ENCODE measurements at places on chromosomes 4 and X.

DNA sequence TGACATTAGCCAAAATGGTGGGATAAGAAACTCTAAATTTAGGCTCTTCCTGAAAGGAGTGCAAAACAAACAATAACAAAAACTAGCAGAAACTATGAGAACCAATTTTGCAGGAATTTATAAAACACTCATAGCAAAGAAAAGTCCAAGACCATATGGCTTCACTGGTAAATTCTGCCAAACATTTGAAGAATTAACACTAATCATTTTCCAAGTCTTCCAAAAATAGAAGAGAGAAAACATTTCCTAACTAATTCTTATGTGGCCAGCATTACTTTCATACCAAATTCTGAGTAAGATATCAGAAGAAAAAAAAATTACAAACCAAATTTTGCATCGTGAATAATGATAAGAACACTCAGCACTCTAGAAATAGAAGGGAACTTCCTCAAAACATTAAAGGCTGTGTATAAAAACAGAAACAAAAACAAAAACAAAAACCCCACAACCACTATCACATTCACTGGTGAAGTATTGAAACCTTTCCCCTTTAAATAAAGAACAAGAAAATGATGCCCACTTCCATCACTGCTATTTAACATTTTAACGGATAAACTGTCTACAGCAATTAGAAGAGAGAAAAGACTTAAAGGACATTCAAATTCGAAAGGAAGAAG is 524.3 kb upstream of the GALNTL6 start:
- DNase-seq: no peak

- no peak for DNase-seq
These were observed 341.4 kb upstream of the IRS4 start for GRCh38 chrX:109077788-109078187.

GRCh38 chr4:7013175-7013574 is 30.0 kb upstream of the TADA2B start:
- no peak for DNase-seq

DNA sequence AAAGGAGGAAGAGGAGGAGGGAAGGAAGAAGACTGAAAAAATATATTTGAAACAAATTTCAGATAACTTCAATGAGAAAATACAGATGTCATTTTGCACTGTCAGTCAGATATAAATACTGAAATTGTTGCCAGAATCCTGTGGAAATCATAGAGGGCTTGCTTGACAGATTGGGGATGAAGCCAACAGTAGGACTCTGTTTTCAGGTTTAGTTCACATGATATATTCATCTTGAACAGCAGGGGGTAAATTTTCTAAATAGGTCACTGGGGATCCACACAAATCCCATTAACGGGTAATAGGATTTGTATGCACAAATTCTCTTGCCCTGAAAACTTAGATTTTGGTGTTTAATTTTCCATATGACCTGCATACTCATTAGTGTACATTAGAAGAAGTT is 103.3 kb upstream of the PCDH18 start:
- DNase-seq: peak; percentile 50

GRCh38 chr4:127533028-127533700 is 99.6 kb upstream of the INTU start:
- no peak for DNase-seq

DNA sequence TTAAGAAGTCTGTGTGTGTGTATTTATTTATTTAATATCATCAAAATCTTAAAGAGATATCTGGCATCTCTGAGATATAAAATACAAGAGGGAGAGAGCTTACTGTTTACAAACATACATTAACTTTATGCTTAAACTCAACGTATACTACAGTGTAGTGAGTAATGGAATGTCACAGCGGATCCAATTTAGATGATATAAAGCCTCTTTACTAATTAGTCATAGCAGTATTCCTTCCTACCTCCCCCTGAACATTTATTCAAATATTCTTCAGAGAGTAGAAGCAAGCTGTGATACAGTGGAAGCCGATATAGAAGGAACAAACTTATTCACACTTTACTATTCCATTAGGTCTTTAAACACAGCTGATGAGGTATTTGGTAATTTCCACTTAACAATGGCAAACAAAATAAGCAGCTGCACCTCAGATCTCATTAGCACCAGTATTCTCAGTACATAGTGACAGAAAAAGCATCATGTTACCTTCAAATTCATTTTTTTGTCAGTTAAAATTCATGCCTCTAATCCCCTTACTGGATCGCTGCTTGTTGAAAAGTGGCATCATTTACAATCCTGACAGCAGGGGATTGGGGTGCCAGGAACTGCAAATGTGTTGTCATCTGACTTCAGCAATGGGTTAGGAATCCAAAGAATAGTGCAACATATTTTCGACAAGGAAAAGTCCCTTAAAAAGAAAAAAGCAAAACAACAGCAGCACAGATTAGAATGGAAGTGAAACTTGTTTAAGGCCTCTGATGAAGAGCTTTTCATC is 658.7 kb upstream of the EPHA5 start:
- DNase-seq: no peak

DNA sequence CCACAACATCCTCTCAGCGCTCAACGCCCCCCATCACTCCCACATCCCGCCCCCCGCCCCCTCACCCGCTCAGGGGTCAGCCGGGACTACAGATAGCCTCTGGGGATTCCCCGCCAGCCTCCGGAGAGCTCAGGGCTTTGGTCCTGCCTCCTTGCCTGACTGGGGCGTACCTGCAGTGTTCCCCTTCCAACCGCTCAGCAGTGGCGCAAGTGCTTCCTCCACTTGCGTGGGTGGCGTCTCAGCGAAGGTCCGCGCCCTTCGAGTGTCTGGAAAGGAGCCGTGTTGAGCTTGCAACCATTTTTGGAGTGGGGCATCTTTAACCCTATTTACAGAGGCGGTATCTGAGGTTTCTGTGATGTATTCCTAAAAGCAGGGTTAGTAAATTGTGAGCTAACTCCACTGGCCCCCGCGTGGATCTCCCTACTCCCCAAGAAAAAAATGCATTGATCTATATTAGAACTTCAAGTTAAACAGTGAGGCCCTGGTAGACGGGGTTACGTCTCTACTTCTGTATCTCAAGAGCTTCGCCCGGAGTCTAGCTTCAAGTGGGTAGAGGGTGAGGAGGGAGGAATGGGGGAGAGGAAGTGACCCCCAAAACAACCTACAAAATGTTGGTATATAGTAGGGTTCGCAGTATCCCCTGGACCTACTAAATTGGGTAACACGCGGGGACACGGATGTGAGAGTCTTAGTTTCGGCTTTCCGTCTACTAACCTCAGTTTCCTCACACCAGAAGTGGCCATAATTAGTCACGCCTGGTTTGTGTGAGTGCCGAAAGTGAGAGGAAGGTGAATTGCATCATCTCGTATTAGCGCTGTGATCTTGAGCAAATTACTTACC is 16.1 kb downstream of the NKX3-2 start:
- DNase-seq: peak; percentile 22

DNA sequence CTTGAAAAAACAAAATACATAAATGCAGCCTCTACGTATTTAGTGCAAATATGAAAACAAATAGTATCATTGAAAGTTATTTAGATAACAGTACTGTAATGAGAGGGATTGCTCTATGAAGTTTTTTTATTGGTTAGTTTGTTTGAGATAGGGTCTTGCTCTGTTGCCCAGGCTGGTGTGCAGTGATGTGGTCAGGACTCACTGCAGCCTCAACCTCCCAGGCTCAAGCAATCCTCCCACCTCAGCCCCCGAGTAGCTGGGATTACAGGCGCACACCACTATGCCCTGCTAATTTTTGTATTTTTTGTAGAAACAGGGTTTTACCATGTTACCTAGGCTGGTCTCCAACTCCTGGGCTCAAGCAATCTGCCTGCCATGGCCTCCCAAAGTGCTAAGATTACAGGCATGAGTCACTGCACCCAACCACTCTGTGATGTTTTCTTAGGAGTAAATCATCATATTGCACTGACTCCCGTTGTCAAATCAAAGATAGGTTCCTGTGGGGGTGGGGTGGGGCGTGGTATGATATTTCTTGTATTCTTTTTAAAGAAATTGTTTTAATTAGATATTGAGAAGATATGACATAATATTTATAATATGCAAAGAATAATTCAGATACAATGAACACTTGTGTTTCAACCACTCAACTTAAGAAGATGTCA is 75.8 kb downstream of the ATG4A start:
- no peak for DNase-seq

Data from D341Med (cell line).